ENCODE measurements at places on chromosomes 3 and 15.

DNA sequence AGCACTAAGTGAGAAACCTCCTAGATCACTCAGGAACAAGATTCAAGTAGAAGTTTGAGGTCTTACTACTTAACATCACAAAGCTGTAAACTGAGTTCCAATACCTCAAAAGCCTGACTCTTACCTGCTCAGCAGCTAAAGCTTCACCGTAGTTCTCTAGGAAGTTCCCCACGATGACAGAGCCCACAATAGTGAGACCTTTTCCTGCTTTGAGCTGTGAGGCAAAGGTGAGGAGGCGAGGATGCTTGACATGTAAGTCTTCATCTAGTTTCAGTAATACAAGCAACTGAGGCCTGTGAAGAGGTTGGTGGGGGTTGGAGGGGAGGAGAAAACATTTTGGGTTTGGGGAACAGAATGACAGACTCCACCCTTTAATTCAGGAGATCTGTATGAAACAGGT, 15.7 kb downstream of the EMC4 start:
- no peak for DNase-seq

GRCh38 chr3:126983653-126984390, 907 bp downstream of the PLXNA1 start:
- no peak for DNase-seq

DNA sequence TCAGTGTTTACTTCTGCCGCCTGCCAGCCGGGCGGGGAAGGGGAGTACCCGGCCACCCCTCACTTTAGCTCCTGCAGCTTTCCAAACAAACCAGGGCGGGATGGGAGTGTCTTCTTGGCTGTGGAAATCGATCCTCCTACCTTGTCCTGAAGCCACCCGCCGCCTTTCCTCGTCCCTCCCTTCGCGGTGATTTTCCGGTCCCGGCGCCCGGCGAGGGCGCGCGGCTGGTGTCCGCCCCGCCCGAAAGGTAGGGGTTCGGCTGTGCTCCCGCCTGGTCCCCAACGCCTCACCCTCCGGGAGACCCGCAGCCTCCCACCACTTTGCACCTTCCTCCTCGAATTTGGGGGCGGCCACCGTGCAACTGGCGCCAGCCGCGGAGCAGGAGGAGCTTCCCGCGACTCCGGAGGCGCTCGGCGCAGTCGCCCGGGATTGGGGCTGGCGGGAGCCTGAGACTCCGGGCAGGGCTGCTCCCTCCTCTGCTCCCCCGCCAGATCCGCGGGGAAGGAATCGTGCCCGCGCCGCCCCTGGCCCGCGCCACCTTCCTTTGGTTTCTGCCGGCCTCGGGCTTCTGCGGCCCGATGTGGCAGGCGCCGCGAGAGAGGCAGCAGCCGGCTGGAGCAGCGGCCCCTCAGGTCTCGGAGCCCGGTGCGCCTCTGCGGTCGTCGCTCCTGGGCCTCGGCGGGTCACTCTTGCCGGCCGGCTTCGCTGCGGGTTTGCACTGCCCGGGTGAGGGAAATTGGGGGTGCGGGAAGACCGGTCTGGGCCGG, 30.7 kb upstream of the ST3GAL6 start:
- no peak for DNase-seq

GRCh38 chr3:160006282-160007163, 17.9 kb downstream of the IL12A start:
- DNase-seq, result no peak

- no peak for DNase-seq
Measured at GRCh38 chr3:104787306-104787705, 579.4 kb upstream of the ALCAM start.

DNA sequence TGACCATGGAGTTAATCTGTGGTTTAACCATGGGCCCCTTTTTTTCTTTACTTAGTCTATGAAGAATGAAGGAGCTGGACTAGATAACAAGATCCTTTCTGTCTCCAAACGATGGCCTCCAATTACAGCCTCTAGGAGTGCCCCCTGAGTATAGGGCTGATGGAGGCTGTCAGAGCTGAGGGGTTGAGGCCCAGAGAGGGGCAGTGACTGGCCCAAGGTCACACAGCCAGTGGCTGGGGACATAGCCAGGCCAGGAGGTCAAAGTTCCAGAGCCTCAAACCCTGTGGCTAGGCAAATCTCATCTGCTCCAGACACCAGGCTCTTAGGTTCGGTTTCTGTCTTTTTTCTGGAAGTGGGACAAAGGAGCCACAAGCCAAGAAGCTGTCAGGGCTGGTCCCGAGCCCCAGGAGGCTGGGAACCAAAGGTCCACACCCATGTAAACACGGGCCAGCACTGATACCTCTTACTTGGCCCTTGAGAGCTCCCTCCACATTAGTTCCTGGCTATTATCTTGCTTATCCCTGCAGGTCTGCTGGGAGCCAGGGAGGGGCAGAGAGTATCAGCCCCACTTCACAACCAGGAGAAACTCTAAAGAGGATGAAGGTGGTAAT, 10.3 kb downstream of the RHOV start:
- no peak for DNase-seq

DNA sequence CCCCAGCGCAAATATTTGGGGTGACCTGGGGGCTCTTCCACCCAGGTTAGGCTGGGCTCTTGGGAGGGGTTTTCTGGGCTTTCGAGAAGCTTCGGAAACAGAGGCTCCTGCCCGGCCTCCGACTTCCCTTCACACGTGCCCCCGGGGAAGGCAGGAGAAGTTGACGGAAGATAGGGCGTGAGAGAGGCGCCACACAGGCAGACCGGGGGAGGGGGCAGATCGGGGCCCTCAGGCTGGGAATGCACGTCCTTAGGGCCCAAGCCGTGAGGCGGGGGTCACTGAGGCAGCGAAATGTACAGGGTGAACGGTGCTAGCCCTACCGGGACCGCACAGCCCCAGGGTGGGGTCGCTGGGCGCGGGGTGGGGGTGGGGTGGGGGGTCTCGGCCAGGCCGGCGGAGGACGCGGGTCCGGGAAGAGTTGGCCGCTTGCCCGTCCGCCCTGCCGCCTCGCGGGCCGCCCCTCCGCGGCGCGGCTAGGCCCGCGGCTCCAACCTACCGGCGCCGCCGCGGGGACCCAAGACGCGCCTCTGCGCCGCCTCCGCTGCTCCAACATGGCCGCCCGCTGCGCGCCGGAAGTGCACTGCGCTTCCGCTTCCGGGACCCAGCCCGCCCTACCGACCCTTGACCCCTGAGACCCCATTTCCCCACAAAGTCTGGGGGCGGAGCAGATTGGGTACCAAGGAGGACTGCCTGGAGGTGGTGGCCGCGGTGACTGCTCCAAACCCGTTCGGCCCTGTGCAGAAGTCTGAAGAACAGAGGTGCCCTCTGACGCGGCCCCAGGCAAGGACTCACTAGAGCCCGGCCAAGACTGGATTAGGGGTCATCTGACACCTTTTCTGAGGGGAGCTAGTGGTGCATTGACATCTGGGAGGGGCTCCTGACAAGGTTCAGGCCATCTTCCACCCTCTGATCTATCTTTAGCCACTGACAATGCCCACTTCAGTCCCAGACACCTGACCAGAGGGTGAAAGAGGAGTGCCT, at the start of gene CCDC71:
Gene CCDC71, minus strand, starts transcription at position 561 of the 981 bp plus-strand sequence. CDS start 2,123 bp downstream, outside the sequence.
- DNase-seq, result no peak

DNA sequence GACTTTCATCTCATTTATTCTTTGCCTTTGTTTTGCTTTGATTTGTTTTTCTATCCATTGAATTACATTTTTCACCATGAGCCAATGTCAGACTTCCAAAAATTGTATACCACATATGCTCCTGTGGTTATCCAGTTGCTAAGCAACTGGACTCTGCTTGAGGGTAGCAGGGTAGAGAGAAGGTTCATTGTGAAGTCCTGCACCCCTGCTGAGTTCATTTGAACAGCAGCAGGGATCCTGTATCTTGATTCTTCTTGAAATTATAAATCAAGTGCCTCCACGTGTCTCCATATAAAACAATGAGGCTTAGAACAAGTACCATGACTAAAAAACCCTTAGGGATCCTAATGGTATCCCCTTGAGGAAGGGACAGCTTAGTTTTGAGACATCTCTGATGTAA, 449.3 kb downstream of the ROBO2 start:
- DNase-seq, result no peak

DNA sequence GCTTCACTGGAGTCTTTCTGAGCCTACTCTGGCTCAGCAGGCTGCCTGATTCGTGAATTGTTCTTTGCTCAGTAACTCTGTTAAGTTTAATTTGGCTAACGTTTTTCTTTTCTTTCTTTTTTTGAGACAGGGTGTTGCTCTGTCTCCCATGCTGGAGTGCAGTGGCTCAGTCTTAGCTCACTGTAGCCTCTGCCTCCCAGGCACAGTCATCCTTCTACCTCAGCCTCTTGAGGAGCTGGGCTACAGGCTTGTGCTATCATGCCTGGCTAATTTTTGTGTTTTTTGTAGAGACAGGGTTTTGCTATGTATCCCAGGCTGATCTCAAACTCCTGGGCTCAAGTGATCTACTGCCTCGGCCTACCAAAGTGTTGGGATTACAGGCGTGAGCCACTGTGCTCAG, 165.0 kb downstream of the PEX5L start:
- DNase-seq, result no peak

GRCh38 chr3:180180795-180181194, 144.1 kb upstream of the PEX5L start:
- DNase-seq, result no peak

- no peak for DNase-seq
Measured at GRCh38 chr3:45055411-45056143, 29.5 kb downstream of the CLEC3B start.
